Fibroblast of skin of right quadriceps (primary cell): ENCODE measurements at places on chromosomes 1 and 21.

DNA sequence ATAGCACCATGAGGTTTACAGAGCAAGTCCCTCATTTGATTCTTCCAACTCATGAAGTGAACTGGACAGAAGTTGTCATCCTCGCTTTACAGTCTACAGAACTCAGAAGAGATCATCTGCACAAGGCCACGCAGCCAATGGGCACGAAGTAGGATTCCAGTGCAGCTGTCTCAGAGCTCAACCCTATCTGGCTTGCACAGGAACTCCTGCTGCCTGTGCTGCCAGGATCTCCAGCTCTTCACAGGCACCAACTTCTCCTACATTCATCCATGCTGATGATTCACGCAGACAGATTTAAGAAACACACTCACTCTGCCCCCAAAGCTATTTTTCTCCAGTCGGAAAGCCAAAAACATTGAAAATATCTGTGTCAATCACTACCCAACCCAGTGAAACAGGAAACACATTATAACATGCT, 157.0 kb downstream of the RERE start:
- peak; percentile 92 for DNase-seq

DNA sequence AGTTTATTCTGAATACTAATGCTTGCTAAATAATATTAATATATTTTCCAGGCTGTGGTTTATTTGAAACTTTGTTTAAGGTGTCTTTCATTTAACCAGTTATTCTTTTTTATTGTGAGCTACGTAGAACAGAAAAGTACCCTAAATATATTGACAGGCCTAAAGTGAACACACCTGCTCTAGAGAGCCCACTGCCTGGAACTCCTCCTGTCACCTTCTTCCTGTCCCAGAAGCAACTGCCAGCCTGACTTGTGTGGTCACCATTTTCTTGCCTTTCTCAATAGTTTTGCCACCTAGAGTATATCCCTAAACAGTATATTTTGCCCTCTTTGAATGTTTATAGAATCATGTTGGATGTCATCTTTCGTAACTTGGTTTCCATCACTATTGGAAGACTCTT, 48.5 kb downstream of the SCCPDH start:
- DNase-seq, result no peak

- DNase-seq, result no peak
Measured at GRCh38 chr1:38651669-38652068, 207.9 kb downstream of the RRAGC start.

DNA sequence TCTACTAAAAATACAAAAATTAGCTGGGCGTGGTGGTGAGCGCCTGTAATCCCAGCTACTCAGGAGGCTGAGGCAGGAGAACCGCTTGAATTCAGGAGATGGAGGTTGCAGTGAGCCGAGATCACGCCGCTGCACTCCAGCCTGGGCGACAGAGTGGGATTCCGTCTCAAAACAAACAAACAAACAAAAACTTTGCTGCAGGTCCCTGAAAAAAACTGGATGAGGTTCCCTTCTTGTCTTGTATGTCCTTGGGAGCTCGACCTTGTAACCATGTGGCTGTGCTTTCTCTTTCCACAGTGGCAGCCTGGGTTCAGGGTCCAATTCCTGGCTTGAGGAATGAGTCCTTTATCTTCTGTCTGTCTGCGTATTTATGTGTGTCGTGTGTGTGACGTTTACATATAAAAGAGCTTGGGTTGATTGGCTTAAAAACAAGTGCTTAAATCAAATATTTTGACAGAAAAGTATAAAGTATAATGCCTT, 18.0 kb upstream of the COX20 start:
- DNase-seq, result no peak

DNA sequence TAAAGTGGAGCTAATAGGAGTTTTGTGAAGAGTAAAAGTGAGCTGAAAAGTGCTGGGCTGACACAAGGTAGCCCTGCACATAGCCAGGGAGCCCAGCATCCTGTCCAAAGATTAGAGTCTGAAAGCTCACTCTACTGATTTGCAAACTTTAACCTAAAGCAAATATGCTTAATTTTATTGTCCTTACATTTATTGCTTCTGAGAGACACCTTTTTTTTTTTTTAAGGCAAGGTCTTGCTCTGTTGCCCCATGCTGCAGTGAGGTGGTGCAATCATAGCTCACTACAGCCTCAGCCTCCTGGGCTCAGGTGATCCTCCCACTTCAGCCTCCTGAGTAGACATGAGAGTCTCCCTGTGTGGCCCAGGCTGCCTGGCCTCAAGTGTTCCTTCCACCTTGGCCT, 16.5 kb downstream of the MGST3 start:
- DNase-seq, result no peak

- DNase-seq, result no peak
Measured at GRCh38 chr1:163771637-163772036, 449.9 kb downstream of the NUF2 start.
